Endodermal cell (in vitro differentiated cells): ENCODE measurements at places on chromosomes 6 and 20. TPM values are rescaled to one million over a fixed set of nuclear protein-coding genes. Genes with fewer than 3 reads are reported as not detected.

Gene COL10A1
- total RNA-seq = not detected in 3 replicates

Gene DOK5
- 3.1 to 4.6 TPM (median 3.1 TPM) in 3 replicates for total RNA-seq

Gene SEMG2
- total RNA-seq = not detected in 2 replicates

Gene KCNQ2
- 61.8 to 72.1 TPM (median 62.8 TPM) in 3 replicates for total RNA-seq

Gene LY6G6F
- total RNA-seq = not detected in 2 replicates

Gene SCUBE3
- 0.81 and 0.86 TPM in 2 replicates for total RNA-seq

Gene TMEM74B
- 2.8 and 3.1 TPM in 2 replicates for total RNA-seq

Gene SYTL3
- 0.45 to 0.58 TPM (median 0.57 TPM) in 3 replicates for total RNA-seq

Gene PCK1
- total RNA-seq = not detected in 3 replicates

Gene KIF13A
- total RNA-seq = 39.3 to 45.0 TPM (median 43.8 TPM) in 3 replicates

Gene OLIG3
- not detected in 3 replicates for total RNA-seq
